ENCODE measurements at places on chromosomes 7 and 10.

DNA sequence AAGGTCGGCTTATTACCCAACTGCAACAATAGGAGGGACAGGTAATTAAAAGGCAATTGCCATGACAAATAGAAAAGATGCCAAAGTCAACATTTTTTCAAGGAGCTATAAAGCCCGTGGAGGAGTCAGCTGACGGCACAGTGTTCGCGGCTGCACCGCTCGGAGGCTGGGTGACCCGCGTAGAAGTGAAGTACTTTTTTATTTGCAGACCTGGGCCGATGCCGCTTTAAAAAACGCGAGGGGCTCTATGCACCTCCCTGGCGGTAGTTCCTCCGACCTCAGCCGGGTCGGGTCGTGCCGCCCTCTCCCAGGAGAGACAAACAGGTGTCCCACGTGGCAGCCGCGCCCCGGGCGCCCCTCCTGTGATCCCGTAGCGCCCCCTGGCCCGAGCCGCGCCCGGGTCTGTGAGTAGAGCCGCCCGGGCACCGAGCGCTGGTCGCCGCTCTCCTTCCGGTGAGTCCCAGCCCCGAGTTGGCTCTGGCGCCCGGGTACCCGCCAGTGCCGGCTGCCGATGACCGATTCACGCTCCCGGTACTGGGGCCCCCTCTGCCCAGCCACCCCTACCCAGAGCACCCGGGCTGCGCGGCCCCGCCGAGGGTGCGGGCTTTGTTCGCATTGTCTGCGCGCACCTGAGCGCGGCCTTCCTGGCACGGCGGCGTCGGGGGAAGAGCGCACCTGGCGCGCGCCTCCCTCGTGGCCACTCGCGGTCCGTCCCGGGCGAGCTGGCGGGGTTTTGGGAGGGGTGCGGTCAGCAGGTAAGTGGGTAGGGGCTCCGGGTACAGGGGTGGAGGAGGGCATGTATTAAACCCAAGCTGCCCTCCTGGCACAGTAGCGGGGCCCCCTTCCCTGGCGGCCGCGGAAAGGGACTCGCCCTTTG, at the start of gene VWA2:
Gene VWA2 (plus strand): TSS at position 138 of the 877 bp plus-strand sequence. CDS start 9,460 bp downstream, outside the sequence.
- DNase-seq, result peak; percentile 82

- peak; percentile 77 for DNase-seq
These were observed 142.2 kb downstream of the ATXN7L1 start for GRCh38 chr7:105734233-105734632.

GRCh38 chr7:79008786-79009185, 444.7 kb downstream of the MAGI2 start:
- peak; percentile 40 for DNase-seq

DNA sequence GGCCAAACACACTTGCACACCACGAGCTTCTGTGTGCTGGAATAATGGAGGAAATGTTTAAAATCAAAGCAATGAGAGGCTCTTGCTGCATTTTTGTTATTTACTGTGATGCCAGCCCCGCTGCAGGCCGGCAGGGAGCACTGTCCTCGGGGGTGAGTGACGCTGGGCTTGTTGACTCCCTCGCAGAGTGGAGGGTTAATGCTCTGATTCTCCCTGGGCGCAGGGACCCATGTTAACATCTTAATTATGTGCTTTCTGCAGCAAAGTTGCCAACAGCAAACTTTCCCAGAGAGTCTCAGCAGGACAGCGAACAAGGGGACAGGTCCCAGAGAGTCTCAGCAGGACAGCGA, 22.9 kb downstream of the SCART1 start:
- no peak for DNase-seq

DNA sequence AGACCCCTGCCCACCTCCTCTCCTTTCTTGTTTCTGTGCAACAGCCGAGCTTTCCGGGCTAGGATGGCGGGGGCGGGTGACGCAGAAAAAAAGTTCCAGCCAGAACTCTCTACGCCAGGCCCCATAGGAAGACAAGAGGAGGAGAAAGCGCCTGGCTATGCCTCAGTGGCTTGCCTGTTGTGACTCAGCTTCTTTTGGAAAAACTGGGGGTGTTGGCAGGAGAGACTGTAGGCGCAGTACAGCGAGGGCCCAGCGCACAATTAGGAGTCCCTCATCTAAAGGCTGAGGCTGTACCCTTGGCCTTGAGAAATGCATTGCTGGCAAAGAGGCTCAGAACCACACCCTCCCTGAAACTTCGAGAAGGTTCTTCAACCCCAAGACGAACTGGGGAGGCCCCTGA, 28.0 kb upstream of the KPNA7 start:
- DNase-seq, result no peak

GRCh38 chr7:94422136-94422535, 27.4 kb downstream of the COL1A2 start:
- DNase-seq, result no peak

DNA sequence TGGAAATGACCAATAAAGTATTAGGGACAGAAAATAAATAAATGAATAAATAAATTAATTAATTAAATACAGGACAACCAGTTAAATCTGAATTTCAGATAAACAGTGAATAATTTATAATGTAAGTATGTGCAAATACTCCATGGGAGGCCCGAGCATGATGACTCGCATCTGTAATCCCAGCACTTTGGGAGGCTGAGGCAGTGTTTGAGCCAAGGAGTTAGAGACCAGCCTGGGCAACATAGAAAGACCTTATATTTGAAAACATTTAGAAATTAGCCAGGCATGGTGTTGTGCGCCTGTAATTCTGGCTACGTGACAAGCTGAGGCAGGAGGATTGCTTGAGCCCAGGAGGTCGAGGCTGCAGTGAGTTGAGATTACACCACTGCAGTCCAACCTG, 123.7 kb downstream of the CUL2 start:
- DNase-seq, result no peak

GRCh38 chr7:138431517-138431916, 28.5 kb upstream of the TRIM24 start:
- DNase-seq, result no peak

- no peak for DNase-seq
These were observed 174.4 kb upstream of the PLXNA4 start for GRCh38 chr7:132750530-132751217.

- no peak for DNase-seq
These were observed 217.1 kb downstream of the IPMK start for GRCh38 chr10:58050575-58050974.

GRCh38 chr7:97381815-97382554, 264.5 kb downstream of the SDHAF3 start:
- DNase-seq, result no peak

Measured in NCI-H69 (cell line).